ENCODE measurements at places on chromosomes 1 and 21.

DNA sequence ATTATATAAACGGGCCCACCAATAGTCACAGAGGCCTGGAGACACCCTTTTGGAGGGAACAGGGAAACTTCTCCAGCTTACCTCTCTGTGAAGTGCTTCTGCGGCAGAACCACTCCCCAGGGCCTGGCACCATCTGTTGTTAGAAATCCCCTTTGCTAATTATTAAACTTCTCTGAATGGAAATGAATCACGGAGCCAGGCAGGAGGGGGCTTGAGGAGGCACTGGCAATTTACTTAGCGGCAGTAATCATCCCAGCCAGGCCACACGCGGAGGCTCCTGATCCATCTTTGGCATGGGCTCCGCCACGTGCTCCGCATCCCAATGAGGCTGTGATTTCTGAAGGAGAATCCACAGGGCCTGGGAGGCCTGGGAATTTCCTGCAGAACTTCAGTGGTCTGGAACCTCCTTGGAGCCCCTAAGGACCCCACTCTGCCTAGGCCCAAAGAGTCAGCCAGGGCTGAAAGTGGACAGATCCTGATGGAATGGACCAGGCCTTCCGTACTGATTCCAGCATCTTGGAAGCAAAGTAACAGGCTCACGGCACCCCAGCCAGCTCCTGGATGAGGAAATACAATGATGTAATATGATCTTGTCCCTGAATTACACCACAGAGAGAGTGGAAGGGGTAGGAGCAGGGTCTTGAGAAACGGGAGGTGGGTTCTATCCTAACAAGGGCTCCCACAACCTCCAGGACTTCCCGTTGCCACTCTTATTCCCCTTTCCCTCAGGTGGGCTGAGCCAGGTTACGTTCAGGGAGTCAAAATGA, 62.3 kb downstream of the GRIK3 start:
- DNase-seq: no peak

- peak; percentile 93 for DNase-seq
These were observed 4.4 kb upstream of the CAPN2 start for GRCh38 chr1:223708001-223708359.

- DNase-seq: no peak
These were observed 47.1 kb upstream of the CITED4 start for GRCh38 chr1:40909281-40909680.

- no peak for DNase-seq
These were observed 5.0 kb upstream of the EFCAB14 start for GRCh38 chr1:46723901-46724300.

DNA sequence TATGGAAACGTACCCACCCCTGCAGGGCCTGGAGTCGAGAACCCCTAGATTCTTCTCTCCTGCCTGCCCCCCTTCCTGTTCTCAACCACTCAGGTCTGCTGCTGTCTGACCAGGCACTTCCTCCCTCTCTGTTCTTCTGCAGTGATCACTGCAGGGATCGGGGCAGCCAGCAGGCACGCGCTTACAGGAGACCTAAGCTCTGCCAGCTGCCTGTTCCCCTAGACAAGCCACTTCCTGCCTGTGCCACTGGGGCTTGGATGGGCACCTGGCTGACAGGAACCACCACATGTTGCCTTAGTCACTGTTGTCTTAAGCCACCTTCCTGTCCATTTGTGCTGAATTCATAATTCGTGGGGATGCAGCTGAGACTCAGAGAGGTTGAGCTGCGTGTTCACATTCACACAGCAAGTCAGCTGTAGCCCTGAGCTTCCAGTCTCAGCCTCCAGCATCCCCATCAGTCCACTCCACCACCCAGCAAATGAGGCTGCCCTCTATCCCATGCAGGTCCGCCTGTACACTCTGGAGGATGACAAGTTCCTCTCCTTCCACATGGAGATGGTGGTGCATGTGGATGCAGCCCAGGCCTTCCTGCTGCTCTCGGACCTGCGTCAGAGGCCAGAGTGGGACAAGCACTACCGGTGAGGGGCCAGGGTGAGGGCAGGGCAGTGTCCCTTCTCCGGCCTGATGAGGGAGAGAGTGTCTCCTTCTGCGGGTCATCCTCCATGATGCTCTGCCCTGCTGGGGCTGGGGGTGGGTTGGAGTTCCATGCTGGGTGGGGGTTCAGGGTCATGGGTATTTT, 18.6 kb downstream of the FAM151A start:
- peak; percentile 96 for DNase-seq

Data from DMS53 (cell line).